ENCODE measurements at places on chromosomes 13 and 19.

GRCh38 chr13:23680845-23681669, 110.8 kb downstream of the TNFRSF19 start:
- DNase-seq: no peak

- DNase-seq: no peak
These were observed 5.4 kb upstream of the SOX1 start for GRCh38 chr13:112061367-112062061.

DNA sequence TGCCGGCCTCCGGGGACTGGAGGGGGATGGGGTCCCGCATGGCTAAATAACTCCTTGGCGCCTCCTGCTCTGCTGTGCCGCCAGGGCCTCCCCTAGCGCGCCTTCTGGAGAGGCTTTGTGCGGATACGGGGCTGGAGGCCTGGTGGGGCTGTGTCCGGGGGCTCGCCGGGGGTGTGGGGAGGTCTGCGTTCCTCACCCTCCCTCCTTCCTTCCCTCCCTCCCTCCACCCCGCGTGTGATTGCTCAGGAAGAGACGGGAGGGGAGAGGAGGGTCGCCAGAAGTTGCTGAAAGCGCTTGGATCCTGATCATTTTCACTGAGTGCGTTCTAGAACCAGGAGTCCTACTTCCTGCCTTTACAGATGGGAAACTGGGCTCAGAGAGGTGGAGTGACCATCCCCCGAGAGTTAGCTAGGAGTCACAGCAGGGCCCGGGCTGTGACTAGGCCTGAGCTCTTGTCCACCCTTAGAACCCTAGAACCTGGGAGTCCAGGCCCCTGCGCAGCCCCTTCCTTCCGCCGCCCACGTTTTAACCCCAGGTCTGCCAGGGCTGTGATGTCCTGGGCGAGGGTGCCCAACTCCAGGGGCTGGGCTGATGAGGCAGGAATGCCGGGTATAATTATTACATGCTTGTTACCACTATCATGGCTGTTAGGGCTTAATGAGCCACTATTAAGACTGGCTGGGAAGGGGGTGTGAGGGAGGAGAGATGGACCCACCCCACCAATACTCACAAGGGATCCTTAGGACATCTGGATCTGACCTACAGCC, 782 bp upstream of the JUND start:
- DNase-seq: no peak

DNA sequence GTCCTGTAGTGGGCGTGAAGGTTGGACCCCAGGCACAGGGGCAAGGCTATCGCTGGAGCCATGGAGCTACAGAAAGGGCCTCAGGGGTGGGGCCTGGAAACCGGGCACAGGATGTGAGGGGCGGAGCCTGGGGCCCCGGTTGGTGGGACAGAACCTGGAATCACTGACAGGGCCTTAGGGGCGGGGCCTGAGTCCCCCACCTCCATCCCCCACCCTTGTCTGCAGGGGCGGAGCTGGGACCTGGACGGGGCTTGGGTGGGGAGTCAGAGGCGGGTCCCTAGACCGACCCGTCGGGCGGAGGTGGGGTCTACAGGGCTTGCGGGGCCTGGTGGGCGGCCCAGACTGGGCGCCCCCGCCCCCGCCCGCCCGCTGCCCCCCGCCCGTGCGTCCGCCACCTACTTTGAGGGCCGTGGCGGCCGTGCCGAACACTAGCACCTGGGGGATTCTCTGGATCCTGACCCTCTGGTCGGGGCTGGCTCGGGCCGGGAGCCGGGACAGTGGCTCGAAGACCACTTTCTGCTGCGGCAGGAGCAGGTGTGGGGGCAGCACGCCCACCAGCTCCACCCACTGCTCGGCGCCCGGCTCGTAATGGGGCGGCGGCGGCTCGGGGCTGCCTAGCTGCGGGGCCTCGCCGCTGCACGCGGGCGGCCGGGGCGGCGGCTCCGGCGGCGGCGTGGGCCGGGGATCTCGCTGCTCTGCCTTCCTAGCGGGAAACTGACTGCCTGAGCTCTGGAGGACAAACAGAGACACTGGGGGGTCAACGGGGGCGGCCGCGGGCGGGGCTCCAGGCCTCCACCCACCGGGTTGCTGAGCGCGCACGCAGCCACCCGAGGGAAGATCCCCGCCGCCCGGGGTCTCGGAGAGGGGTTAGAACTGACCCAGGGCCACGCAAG, 26.3 kb downstream of the DCAF15 start:
- DNase-seq: no peak

DNA sequence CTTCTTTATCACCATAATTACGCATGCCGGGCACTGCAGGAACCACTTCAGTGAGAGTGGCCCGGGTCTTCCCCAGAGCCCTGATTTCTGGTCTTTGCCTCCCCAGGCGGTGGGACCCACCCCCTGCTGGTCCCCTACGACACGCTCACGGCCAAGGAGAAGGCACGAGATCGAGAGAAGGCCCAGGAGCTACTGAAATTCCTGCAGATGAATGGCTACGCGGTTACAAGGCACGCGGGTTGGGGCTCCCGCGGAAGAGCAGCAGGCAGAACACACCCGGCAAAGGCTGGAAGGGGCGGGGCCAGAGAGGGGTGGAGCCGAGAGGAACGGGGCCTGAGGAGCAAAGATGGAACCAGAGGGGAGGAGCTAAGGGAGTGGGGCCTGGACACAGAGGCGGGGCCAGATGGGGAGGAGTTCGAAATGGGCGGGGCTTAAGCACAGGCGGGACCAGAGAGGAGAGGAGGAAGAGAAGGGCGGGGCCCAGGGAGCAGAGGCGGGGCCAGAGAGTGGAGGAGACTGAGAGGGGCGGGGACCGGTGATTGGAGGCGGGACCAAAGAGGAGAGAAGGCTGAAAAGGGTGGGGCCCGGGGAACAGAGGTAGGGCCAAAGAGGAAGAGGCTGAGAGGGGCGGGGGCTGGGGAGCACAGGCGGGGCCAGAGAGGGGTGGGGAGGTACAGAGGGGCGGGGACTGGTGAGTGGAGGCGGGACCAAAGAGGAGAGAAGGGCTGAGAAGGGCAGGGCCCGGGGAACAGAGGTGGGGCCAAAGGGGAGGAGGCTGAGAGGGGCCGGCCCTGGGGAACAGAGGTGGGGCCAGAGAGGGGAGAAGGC, 73.4 kb downstream of the RYR1 start:
- DNase-seq: peak; percentile 80

DNA sequence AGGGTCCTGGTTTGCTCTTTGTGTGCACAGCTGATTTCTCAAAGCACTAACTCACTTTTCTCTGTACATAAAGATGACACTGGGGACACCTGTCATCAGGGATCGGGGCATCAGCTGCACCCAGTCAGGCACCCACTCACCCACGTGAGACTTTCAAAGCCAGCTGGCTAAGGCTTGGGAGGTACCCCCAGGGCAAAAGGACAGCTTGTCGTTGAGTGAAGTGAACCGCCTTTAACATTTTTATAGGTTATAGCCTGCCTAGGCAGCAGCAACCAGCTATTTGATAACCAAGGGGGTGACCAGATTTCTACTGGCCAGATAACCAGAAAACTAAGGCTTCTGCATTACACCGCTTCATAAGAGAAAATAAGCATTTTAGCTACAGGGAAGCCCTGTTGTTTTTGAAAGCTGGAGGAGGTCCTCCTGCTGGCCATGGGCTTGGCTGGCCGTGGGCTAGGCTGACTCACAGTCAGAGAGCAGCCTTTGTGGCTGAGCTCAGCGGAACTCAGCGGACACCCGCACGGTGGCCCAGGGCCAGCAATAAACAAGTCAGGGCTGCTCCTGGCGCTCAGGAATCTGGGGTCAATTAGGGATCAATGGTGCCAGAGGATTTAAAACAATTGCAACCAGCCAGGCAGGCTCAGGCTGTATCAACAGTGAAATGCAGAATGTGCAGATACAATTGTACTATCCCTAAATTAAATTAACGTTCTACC, 57.1 kb downstream of the ALOX5AP start:
- DNase-seq: no peak

DNA sequence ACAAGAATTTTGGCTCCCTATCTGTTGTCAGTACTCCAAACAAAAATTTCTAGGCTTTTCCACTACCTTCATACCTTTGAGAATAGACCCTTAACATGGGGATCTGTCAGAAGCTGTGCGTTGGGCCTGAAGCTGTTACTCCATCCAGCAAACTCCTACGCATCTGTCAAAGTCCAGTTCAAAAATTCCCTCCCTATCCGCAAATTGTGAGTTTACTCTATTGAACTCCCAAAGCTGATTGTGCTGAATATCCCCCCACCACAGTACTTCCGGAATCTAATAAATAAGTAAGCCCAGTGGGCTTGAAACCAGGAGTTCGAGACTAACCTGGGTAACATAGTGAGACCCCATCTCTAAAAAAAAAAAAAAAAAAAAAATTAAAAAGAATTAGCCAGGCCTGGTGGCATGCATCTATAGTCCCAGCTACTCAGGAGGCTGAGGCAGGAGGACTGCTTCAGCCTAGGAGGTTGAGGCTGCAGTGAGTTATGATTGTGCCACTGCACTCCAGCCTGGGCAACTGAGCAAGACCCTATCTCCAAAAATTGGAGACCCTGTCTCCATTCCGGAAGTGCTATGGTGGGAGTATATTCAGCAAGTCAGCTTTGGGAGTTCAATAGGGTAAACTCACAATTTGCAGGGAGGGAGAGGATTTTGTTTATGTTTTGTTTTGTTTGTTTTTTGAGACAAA, 930 bp upstream of the FBN3 start:
- no peak for DNase-seq

DNA sequence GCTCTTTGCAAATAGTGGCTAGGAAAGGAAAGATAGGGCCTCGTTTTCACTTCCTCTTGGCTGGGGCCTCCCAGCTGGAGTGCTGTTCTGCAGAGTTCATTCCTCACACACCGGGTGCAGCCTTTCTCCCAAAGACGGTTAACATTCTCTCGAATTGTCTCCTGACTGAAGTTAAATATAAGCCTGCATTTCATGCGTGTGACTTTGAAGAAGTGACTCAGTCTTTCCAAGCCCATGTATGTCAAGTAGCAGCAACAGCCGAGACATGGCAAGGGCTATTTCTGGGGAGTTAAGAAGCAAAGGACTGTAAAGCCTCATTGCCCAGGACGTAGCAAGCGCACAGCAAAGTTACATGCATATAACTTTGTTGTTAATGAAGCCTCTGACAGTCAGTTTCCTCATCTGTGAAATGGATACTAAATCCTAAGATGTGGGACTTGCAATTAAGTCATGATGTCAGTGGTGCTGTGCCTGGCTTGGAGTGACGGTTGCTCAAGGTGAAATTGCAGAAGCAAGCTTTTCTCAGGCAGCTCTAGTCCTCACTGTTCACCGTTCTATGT, 502.4 kb downstream of the MYO16 start:
- DNase-seq: no peak

GRCh38 chr19:41978470-41978869, 15.6 kb downstream of the ATP1A3 start:
- DNase-seq: no peak
